Neural progenitor cell (in vitro differentiated cells): ENCODE measurements at places on chromosomes 2 and 18. TPM values are rescaled to one million over a fixed set of nuclear protein-coding genes. Genes with fewer than 3 reads are reported as not detected.

DNA sequence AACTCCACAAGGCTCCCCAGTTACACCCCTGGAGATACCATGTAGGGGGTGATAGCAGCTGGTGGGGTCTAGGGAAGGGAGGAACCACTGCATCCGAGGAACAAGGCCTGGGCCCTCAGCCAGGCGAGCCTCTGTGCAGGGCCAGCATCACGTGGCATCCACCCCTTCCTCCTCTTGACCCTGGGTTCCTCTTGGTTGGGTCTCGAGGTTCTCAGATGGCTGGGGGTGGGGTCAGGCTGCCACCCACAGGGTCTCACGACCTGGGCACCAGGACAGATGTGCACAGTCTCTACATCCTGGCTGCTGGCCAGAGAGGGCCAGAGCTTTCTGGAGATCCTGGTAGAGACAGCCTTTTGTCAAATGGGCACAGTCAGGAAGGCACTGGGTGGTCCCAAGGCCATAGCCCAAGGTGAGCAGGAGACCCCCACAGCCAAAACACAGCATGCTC is 10.4 kb downstream of the HS6ST1 start:
- DNase-seq, result no peak

- no peak for DNase-seq
Observed at GRCh38 chr2:165895974-165896373, 57.6 kb downstream of the TTC21B start.

The CRYGD gene
- not detected in 2 replicates for total RNA-seq

GRCh38 chr2:626491-627339 is 50.5 kb downstream of the TMEM18 start:
- peak; percentile 70 for DNase-seq

- DNase-seq, result peak; percentile 20
Observed at GRCh38 chr18:37408676-37409265, 156.8 kb downstream of the CELF4 start.

The HAAO gene
- total RNA-seq, result 0.77 and 2.8 TPM in 2 replicates

- DNase-seq, result no peak
Observed at GRCh38 chr2:175461839-175462238, 280.3 kb upstream of the ATP5MC3 start.

DNA sequence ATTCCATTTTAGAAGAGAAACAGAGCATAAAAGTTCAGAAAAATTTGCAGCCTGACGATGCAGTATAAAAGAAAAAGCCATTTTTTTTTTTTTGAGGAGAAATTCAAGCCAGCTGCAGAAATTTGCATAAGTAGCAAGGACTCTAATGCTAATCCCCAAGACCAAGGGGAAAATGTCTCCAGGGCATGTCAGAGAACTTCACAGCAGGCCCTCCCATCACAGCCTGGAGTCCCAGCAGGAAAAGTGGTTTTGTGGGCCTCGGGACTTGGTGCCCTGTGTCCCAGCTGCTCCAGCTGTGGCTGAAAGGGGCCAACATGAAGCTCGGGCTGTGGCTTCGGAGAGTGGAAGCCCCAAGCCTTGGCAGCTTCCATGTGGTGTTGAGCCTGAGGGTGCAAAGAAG is 325.3 kb upstream of the HNMT start:
- DNase-seq, result no peak

DNA sequence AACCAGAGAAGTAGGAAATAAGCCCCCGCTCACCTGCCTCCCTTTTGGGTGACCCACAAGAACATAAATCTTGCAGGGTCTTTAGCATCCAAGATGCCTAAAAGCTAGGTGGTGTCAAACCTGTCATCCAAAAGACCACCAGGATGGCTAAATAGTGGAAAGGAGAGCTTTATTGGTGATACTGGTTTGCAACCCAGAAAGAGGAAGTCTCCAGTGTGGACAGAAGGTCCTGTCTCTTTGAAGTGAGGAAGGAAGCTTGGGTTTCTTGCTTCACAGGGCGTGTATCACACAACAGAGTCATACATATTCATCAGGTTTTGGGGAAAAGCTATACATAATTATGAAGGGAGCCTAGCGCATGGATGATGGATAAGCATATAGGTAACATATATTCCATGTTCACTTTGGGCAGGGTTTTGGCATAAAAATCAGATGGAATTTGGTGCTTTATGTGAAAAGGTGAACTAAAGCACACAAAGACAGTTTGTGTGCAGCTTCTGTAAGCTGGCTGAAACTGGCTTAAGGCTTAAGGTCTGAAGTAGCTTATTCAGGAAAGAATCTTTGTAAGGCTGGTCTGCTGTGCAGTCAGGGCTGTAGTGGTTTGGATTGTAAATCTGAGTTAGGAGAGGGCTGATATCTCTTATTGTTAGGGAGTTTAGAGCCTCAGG is 102.2 kb upstream of the MSH2 start:
- no peak for DNase-seq

DNA sequence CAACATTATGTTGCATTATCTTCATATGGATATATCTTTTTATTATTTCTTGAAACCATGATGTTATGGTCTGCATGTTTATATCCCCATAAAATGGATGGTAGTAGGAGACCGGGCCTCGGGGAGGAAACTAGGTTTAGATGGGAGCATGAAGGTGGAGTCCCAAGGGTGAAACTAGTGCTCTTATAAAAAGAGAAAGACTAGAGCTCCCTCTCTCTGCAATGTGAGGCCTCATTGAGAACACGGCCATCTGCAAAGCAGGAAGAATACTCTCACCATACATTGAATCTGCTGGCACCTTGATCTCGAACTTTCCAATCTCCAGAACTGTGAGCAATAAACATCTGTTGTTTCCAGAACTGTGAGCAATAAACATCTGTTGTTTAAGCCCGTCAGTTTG is 64.0 kb downstream of the NXPH2 start:
- no peak for DNase-seq

The ASB18 gene
- total RNA-seq, result not detected in 2 replicates

The UGT1A1 gene
- not detected in 2 replicates for total RNA-seq

The SERPINB3 gene
- not detected in 2 replicates for total RNA-seq

GRCh38 chr2:102027036-102027980 is 35.5 kb downstream of the IL1R2 start:
- no peak for DNase-seq

DNA sequence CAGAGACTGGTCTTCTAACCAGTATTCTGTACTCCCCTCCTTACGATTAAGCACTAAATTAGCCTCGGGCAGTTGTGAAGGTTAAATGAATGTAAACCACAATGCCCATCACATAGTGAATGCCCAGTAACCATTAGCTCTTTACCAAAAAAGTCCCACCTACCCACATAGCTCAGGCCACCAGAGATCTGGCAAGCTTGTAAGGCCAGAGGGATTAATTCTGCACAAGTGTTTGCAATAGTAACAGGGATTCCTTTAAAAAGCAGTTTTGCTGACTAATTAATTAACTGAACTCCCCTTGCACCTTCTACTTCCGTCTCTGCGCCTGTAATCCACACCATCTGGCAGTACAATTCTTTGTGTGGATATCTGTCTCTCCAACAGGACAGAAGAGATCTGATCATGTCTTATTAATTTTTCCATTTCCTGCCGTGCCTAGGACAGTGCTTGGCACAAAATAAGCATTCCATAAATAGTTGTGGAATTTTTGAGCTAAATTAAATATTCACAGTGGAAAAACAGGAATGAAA is 36.2 kb upstream of the IGFBP2 start:
- no peak for DNase-seq

DNA sequence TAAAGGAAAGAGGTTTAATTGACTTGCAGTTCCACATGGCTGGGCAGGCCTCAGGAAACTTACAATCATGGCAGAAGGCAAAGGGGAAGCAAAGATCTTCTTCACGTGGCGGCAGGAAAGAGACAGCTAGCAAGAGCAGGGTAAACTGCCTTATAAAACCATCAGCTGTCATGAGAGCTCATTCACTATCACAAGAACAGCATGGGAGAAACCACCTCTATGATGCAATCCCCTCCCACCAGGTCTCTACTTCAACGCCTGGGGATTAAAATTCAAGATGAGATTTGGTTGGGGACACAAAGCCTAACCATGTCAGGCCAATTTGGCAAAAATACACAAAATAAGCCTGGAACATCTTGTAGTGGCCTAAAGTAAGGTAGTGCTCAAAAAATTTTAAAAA is 152.6 kb downstream of the COL6A3 start:
- DNase-seq, result no peak

DNA sequence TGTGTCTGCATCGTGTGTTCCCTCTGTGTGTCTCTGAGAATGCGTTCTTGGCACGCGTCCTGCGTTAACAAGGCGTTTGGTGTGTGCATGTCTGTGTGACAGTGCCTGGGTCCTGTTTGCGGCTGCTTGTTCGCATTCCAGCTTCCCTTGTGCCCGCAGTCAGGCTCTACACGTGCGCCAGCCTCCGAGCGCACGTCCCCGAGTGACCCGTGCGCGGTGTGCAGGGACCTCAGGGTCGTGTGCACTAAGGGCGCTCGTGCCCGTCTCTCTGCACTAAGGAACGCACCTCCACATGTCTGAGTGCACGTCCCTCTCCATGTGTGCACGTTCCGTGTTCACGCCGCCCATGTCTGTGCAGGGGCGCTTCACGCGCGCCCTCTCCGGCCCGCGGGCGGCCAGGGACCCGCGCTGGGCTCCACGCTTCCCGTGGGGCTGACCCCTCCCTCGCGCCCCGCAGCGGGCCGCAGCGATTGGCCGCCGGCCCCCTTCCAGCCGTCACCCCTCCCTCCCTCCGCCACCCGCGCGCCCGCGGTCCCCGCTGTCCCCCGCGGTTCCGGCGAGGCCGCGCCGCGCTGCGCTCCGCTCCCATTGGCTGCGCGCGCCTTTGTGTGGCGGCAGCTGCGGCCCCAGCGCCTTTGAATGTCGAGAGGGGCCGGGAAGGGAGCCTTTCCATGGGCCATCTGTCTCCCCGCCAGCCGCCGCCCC is 229.4 kb downstream of the HAUS1 start:
- DNase-seq, result peak; percentile 86

DNA sequence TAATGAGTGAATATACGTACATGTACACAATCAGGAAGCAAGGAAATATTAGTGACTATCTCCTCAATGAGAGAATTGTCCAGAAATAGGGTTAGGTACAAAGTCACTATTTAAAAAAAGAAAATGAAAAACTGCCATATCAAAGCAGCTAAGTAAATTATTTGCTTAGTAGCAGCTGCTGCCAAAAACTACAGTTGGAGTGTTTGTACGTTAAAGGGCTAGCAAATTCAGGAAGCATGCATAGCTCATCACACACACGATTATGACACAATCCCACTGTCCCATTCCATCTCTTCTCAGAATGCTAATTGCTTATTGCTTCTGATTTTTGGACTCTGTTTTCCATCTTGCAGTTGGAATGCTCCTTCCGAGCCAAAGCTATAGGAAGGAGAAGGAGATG is 2012.5 kb upstream of the LRRTM1 start:
- no peak for DNase-seq

DNA sequence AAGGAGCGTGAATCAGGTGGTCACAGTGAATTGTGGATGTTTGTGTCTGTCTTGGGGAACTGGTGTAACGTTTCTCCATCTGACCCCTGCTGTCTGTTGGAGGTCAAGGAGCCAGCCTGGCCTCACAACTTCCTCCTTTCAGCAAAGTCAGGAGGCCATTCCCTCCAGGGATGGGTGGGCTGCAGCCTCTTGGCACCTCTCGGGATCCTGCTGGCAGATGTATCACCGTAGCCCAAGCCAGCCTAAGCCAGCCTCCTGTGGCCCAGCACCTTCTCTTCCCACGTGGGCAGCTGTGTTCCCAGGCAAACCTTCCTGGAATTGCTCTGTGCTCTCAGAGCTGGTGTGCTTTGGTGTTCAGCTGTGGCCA is 30.5 kb downstream of the HPCAL1 start:
- no peak for DNase-seq

GRCh38 chr2:230721712-230722111 is 9.1 kb downstream of the CAB39 start:
- DNase-seq, result no peak

DNA sequence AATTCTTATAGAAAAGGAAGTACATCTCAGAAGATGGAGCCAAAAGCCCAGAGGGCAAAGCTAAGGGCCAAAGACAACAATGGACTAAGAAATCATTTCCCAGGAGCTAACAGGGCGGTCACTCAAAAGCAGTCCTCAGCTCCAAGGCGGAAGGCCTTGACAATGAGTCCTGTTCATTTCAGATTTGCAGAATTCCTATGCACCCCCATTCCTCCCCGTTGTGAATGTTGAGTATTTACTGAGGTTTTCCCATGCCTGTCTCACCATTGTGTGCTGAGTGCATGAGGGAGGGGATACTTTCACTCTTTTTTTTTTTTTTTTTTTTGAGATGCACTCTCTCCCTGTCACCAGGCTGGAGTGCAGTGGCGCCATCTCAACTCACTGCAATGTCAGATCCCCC is 18.8 kb upstream of the DTNB start:
- DNase-seq, result no peak

GRCh38 chr18:58654896-58655614 is 16.2 kb upstream of the MALT1 start:
- no peak for DNase-seq

DNA sequence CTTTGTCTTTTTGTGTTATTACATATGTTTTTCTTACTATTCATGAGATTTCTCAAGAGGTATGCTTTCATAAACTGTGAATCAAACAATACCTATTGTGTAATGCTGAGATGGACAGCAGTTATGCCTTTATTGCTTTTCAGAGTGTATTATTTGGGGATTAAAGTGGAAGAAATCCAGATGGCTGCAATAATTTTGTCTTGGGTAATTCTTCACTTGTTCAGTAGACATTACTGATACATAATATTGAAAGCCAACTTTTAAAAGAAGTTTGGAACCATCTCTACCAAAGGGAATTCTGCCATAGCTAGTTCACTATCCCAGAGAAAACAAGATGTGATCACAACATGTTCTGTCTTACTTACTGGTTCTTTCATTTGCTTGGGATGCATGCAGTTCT is 253.4 kb upstream of the ZSWIM2 start:
- DNase-seq, result no peak

DNA sequence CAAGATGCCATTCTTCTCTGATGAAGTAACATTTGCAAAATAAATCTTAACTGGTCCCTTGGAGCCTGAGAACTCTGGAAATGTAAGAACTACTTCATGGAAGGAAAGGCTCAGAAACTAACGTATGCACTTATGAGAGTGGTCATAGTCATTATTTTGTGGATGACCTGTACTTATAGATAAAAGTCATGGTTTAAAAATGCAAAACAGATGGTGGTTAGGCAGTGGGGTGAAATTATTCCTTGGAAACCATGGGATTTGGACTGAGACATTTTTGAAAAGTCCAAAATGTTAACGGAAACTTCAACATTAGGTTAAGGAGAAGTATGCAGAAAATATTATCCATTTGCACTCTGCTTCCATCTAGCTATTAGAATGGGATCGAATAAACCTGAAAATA is 223.0 kb downstream of the ICOS start:
- no peak for DNase-seq

DNA sequence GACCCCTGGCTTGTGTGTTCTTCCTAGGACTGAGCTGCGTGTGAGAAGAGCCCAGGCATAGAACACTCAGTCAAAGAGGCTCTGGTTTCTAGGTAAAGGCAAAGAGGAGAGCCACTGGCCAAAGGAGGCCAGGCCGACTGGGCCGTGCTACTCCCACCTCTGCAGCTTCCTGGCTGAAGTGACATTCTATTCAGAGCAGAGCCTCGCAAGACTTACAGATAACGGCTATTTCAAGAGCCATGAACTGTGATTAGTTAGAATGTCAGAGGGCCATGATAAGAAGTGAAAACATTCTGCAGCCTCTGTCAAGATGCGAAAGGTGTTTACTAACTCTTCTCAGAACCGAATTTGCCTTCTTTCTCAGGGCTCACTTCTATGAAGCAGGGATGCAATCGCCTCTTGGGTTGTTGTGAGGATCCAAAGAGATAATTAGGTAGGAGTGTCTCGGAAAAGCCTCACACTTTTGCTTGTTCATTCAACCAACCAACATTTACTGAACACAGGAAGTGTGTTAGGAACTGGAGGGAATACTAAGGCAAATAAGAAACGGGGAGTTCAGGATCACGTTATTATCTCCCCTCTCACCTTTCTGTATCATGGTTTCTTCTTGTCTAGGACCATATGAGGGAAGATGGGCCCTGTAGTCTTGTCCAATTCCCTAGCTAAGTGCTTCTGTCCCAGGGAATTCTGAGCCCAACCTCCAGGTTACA is 3.4 kb upstream of the DNAJC5G start:
- no peak for DNase-seq
